Germinal center (tissue), 1 donor: ENCODE measurements at places on chromosomes 6 and 20.

DNA sequence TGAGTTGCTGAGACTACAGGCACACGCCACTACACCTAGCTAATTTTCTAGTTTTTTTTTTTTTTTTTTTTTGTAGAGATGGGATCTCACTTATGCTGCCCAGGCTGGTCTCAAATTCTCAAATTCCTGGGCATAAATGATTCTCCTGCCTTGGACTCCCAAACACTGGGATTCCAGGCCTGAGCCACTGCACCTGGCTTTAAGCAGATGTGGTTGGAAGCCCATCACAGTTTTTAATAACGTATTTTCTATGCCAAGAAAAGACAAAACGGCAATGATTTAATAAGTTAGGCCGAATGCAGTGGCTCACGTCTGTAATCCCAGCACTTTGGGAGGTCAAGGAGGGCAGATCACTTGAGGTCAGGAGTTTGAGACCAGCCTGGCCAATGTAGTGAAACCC is 456.6 kb downstream of the PRKN start:
- DNase-seq: no peak

DNA sequence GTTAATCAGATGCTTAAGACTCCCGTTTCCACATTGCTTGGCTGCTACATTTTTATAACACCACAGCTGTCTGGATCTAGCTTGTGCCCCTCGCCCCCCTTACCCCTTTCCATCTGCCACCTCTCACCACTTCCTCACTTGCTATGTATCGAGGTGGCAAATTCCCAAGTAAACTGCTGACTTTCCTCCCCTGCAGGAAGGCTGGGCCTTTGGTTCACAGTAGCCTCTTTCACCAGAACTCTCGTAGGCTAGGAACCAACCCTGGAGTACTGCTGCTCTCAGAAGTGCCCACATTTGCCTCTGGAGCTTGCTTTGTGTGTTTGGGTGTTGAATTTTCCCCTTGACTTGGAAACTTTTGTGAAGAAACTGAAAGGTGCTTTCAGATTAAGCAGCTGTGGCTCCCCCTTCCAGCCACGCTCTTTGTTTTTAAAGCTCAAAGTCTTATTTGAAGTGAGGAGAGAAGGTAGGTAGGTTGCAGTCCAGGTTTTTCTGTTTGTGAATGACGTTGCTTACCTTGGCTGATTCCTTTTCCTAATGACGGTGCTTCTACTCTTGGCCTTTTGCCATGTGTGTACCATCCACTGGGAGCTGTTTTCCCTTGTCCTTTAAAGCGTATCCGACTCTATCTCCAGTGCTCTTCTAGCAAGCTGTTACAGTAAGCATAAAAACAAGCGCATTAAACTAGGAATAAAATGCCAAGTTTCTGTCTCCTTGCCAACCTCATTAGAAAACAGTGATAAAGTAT is 90.4 kb downstream of the CARMIL1 start:
- DNase-seq: no peak

DNA sequence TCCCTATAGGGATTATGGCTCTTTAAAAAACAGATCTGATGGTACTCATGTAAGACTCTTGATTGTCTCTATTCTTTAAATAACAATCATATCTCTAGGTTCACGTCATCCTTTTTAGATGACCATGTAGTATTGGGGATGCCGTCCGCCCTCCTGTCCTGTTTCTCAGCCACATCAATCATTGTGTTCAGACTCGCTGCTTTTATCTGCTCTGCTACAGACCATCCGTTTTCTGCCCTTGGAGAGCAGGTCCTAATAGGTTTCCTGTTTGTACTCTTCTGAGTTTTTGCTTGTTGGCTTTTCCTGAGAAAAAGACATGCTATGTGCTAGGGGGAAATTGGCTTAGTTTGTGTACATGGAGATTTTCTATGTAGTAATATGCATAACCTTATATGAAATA is 76.8 kb downstream of the SASH1 start:
- no peak for DNase-seq

- DNase-seq: no peak
Measured at GRCh38 chr6:158283304-158283980, 28.8 kb upstream of the TULP4 start.

- DNase-seq: no peak
Measured at GRCh38 chr20:47244451-47244850, 112.0 kb downstream of the ZMYND8 start.

DNA sequence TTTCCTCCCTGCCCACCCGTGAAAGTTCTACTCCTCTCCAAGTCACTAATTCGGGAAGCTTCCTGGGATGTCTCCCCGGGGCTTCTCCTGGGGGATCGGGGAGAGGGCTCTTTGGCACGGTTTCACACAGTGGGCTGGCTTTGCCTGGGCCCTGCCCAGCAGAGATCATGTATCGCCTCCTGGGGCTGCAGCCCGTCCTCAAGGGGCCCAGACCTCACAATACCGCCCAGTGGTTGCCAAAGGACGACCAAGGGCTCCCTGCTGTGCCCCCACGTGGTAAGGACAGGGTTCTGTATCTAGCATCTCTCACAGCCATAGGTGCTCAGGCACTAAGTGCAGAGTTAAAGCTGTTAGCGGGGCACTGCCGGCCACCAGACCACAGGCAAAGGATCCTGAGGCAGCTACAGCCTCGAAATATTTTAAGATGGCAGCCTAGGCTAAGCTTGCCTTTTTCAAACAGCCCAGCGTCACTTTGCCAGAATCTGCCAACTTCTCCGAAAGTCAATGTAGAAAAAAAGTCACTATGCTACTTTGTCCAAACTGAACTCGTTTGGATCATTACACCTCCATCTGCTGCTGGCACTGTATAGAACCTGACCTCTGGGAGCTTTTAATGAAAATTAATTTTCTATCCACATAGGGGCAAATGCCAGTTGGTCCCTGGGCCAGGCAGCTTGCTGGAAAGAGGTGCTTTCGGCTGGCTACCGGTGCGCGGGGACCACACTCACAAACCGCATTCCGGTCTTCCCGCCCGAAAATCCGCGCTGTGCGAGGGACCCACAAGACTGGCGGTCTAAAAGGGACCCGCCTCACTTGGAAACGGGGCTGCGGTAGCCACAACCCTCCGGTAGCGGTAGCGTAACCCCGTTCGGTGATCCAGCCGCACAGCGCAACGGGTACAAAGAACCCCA is 1.3 kb upstream of the NNAT start:
- DNase-seq: no peak

DNA sequence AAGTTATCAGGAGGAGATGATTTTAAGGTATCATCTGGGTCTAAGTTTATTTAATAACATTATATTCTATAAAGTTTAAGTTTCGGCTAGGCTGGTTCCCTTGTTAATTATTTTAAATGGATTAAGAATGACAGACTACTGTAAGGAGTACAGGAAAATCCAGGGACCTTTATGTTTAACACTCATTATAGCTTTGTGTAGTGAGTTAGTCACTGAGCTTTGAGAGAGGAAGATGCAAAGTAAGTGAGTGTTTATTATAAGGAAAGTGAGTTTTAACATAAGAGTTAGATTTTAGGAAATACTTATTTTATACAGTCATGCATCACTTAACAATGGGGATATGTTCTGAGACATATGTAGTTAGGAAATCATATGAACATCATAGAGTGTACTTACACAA is 485.5 kb downstream of the MMUT start:
- no peak for DNase-seq

GRCh38 chr6:161261325-161261724 is 12.5 kb downstream of the AGPAT4 start:
- DNase-seq: no peak

DNA sequence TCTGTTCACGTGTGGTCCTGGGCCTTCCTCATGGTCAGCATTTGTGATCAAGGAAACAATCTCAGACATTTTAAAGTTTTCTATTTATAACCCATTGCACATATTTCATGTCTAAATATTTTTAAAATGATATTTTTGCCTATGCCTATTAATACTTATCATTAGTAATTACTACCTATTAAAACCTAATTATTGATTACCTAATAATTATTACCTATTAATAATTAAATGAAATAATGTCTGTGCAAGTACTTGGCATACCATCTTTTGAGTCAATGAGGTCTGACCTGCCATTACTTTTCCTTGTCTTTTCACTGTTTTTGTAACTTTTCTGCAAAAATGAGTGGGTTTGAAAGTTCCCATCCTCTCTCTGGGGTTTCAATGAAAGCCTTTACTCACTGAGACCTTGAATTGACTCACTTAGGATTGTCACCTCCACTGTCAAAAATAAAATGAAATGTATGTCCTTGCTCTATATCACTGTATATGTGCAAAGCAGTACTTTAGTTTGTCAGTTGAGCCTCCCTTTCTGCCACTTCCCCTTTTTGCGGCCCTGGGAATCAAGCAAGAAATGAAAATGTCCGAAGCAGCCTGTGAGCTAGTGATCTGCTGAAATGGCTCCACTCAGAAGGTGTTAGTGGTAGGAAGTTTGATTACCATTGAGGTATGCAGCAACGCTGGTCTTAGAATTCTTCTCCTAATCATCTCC is 87.8 kb downstream of the L3MBTL3 start:
- DNase-seq: peak; percentile 11

DNA sequence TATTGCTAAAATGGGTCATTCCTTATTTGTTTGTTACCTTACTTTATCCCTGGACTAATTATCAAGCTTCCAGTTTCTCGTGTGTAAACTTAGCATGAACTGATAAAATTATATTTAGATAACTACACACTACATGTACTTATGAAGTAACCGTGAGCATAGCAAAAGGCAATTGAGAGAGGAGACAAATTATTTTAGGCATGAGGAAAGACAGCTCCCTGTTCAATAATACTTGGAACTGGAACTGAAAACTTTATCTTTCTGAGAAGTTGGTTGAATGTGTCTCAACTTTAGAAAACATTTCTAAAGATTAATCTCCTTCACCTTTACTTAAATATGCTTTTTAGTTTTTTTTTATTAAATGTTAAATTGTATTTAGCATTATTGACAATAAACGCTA is 11.4 kb downstream of the CRISP3 start:
- DNase-seq: no peak

DNA sequence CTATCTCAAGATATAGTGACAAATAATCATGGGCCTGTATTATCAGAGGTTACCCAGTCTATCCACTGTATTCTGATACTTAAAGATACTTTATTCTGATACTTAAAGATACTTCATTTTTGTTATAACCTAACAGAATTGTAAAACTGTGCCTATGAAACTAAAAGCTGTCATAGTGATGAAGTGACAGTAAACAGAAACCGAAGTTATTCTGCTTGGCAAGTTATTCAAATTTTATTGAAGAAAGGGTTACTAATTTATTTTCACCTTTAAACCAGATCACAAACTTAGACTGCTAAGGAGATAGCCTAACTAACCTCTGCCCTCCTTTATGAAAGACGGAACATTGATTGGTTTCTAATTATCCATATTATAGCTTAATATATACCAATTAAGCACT is 604.6 kb upstream of the IMPG1 start:
- DNase-seq: no peak

DNA sequence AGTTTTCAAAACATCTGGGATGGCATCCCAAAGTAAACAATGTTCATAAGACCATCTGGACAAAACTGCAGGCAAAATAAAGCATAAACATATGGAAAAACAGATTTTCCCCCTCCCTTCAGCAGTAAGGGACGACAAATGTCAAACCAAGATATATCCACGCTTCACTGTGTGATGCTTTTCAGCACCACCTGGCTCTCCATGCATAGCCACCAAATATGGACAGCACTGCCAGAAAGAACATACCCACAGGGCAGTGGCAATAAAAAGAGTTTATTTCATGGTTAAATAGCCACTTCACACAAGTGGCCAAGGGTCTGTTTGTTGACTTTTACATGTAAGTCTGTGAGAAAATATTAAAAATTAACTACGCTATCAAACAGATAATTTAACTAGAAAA is 23.1 kb downstream of the USP45 start:
- DNase-seq: no peak

- DNase-seq: no peak
Measured at GRCh38 chr6:118787724-118788423, 106.1 kb upstream of the ASF1A start.

- no peak for DNase-seq
Measured at GRCh38 chr6:150208611-150209352, 65.9 kb downstream of the PPP1R14C start.

DNA sequence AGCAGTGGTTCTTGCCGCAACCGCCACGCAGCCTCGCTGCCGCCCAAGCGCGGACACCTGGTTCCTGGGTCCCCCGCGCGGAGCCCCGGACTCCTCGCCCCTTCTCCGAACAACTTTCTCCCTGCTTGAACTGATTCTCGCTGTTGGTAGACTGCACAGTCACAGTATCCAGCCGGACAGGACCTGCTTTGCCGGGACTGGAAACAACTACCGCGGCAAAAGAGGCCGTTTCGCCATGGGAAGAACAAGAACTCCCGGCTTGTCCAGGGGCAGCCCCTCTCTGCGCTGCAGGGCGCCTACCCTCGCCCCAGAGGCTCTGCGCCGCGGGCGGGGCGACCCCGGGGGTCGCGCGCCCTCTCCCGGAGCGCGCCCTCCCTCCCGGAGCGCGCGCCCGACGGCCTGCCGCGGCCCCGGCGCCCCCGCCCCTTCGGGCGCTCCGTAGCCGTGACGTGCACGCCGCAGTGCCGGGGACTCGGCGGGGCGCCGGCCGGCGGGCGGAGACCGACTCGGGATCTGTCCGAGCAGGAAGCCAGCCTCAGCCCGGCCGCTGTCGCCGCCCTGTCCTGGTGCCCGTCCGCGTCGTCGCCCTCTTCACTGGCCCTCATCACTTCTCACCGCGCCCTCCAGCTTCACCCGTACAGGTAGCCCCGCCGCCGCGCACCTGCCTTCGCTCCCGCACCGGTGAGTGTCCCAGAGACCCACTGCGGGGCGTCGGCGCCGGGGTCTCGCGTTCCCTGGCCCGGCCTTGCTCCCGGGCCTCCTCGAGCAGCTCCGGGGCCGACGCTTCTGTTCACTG is at the start of gene MYO6:
TSS of gene MYO6 (plus strand) at position 497 of the 796 bp plus-strand sequence. CDS start 68,309 bp downstream, outside the sequence.
- DNase-seq: peak; percentile 56

DNA sequence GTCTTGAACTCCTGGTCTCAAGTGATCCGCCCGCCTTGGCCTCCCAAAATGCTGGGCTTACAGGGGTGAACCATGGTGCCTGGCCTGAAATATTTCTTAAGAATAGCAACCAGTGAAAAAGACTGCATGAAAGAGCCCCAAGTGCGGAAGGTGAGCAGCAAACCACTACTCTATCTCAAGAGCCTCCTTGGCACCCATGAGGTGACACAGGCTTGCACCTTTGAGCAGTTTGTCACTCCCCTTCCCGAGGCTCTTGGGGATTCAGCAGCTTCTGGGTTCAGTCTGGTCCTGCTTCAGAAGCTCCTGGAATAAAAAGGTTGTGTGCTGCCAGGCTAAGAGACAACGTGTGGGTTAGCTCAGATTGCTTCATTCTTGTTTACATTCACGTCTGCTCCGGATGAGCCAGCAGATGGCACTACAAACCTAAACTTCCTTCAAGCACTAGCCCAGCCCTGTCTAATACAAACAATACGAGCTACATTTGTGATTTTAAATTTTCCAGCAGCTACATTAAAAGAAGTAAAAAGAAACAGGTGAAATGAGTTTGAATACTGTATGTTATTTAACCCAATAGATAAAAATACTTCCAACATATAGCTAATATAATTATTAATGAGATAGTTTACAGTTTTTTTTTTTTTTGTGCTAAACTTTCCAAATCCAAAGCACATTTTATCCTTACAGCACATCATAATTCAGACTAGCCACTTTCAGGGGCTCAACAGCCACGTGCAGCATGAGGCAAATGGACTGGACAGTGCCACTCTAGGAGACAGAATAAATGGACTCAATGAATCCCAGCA is 46.2 kb downstream of the GJA10 start:
- DNase-seq: peak; percentile 52
